OCI-LY7 (cell line): ENCODE measurements at places on chromosomes 11 and 22. TPM values are rescaled to one million over a fixed set of nuclear protein-coding genes. Genes with fewer than 3 reads are reported as not detected.
A peak's percentile ranks its signal among the peaks of the same experiment; 100 is the strongest.

DNA sequence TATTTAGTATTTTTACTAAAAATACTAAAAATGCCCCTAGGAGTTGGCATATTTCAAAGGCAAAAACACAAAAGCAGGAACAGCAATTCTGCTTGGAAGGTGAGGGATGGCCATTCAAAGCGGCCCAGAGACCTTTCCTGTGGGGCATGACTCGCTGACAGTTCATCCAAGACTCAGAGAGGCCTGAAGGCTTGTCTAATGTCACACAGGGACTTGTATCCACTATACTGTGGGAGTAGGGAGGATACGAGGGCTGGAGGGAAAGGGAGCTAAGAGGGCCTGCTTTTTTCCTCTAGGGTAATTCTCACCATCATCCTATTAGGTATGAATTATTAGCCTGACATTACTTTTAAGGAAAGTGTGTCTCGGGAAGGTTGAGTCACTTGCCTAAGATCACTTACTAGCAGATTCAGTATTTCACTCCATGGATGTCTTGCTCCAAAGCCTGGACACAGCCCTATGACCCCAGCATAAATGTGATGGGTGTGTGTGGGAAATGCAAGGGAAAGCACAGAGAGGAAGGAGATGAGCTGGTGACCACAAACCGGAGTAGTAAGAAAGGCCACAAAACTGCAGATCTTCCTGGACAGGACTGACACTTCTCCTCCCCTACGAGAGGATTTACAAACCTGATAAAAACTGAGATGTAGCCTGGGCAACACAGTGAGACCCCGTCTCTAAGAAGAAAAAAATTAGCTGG lies 16.7 kb upstream of the UCP3 start:
- DNase-seq: no peak

DNA sequence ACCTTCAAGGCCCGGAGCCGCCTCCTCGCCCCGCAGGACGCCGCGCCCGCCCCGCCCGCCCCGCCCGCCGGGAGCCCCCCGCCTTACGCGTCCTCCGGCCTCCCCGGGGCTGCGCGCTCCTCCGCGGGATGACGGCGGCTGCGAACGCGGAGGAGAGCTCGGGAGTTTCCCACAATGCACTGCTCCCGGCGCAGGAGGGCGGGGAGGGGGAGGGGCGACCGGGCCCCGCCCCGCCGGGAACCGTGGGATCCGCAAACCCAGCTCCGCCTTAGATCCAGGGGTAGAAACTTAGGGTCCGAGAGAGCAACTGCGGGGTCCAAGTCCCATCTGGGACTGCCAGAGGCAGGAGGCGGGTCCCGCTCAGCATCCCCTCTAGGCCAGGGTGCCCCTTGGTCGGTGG lies at the start of gene CEND1:
TSS of gene CEND1 (minus strand) at position 148 of the 400 bp plus-strand sequence. CDS start 1,514 bp downstream, outside the sequence.
- peak; percentile 79 for DNase-seq

- DNase-seq: no peak
Observed at GRCh38 chr11:75463106-75463774, 30.2 kb upstream of the KLHL35 start.

- DNase-seq: no peak
Observed at GRCh38 chr11:75913984-75914383, 99.0 kb downstream of the UVRAG start.

- no peak for DNase-seq
Observed at GRCh38 chr22:46370584-46371291, 35.2 kb downstream of the TRMU start.

- no peak for DNase-seq
Observed at GRCh38 chr11:20154381-20154780, 5.9 kb downstream of the DBX1 start.

DNA sequence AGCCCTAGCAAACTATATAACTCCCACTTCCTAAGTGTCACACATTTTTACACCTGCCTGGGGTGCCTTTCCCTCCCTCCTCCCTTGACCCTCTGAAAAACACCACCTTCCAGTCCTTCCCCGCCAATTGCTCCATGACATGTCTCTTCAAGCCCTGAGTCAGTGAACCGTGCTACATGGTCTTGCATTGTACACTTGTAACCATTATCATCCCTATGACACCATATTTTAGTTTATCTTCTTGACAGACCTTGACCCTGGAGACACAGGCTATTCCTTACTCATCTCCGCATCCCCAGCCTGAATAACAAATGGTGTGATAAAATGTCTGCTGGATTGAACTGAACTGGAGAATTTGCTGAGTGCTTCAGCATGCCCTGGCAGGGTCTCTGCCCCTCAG lies 36.9 kb downstream of the TNKS1BP1 start:
- DNase-seq: no peak

DNA sequence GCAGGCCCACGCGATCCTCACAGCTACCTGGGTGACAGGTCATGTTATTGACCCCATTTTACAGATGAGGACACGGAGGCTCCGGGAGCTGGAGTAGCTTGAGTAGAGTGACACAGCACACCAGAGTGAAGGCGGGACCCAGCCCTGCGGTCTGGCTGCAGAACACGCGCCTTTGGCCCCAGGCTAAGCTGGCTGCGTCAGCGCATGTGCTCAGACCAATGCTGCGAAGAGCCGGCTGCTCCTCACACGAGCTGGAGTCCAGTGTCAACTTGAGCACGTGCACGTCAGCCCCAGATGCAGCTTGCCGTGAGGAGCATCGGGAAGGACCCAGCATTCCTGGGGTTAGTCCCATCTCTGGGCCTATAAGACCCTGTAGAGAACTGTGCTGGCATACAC lies 49.9 kb downstream of the SCUBE1 start:
- no peak for DNase-seq

- DNase-seq: no peak
Observed at GRCh38 chr11:79052544-79052943, 388.3 kb downstream of the TENM4 start.

- DNase-seq: no peak
Observed at GRCh38 chr11:73648571-73649046, 2.2 kb downstream of the PLEKHB1 start.

- DNase-seq: peak; percentile 84
Observed at GRCh38 chr22:19179497-19180048, 1.0 kb upstream of the SLC25A1 start.

DNA sequence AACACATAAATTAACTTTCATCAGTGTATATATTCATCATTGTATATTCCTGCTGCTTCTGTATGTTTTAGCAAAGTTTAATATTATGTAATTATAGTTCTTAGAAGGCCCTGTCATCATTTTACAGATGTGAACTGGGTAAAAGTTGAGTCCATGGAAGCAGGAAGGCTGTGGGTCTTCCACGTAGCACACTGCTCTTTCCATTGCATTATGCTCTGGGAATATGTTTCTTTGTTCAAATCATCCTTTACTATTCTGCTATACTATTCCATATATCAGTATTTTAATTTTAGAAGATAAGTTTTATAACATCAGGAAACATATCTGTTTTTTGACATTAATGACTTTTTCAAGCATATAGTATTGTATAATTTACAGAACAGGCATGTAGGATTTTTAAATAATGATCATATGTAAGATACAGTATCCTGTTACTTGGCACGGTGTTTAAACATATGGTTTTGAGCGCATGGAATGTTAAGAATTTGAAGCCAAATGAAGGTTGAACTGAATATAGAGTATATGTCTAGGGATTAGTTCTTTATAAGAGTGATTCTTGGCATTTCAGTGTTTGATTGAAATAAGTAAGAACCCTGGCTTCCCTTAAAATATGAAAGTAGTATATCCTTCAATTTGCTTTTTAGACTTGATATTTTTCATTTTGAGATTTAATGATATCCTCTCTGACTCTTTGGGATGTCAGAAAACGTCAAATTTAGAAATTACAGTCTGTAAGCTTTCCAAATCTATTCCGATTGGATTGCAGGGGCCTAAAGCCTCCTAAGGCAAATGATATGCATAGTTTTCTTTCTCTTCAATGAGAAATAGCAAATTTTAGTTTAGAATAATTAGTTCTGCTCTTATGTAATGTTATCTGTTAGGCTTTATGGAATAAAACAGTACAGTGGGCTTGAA lies 8.6 kb downstream of the CCDC81 start:
- DNase-seq: no peak

DNA sequence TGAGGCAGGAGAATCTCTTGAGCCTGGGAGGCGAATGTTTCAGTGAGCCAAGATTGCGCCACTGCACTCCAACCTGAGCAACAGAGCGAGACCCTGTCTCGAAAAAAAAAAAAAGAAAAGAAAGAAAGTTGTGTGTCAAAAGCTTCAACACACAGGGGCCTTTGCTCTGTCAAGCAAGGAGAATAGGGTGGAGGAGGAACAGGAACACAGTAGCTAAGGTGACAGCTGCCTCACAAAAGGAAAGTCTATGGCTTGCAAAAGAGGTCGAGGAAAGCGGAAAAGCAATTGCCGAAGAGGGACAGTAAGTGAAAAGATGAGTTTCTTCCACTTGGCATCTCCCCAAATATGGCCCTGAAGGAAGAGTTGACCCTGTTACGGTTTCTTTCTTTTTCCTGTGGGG lies 26.5 kb upstream of the TMA7B start:
- DNase-seq: peak; percentile 57

GRCh38 chr11:34650528-34650927 lies 29.6 kb downstream of the EHF start:
- no peak for DNase-seq

GRCh38 chr11:71139516-71140205 lies 112.7 kb downstream of the SHANK2 start:
- DNase-seq: no peak

DNA sequence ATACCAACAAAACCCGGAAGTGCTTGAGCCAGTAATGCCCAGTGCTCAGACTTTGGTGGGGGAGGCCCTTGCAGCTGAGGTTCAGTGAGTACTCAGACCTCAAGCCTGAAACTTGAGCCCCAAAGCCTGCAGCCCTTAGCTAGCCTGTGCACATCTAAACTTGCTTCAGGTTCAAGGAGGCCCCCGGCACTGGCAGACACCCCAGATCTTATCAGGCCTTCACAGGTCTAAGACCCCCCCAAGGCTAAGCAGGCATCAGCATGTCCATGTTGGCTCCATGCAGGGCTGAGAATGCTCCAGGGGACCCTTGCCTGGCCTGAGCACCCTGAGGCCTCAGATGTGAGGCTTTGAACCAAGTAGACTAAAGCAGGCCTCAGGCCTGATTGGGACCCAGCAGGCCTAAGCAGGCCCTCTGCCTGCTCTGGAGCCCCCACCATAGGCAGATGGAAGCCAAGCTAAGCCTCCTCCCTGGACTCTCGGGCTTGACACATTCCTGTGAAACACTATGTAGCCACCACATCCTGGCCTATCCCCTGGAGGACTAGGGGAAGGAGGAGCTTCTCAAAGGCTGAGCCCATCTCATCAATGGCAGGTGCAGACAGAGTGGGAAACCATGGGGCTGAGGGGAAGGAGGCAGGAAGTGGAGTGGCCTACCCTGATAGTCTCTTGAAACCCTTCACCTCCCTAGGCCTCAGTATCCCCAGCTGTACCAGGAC lies 1.2 kb upstream of the CASTOR1 start:
- DNase-seq: peak; percentile 58

- DNase-seq: no peak
Observed at GRCh38 chr11:121467965-121468364, 15.2 kb upstream of the SORL1-AS1 start.

GRCh38 chr11:59862252-59862651 lies 4.0 kb downstream of the TCN1 start:
- no peak for DNase-seq

DNA sequence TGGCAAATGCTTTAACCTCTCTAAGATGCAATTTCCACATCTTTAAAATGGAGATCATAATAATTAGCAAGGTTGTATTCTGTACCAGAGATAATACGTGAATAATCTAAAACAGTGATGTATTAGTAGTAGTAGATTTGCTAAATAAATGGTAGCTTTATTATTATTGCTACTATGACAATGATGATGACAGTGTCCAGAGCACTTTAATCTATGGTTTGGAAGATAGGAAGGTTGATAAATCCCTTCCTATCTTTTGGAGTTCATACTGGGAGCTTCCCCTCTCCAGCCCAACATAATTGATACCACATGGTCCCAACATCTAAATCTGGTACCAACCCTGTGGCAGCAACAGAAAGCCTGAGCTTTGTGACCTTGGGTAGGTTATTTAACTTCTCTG lies 267.8 kb downstream of the FAT3 start:
- no peak for DNase-seq

- no peak for DNase-seq
Observed at GRCh38 chr11:56910046-56910773, 78.5 kb upstream of the OR5AK2 start.

DNA sequence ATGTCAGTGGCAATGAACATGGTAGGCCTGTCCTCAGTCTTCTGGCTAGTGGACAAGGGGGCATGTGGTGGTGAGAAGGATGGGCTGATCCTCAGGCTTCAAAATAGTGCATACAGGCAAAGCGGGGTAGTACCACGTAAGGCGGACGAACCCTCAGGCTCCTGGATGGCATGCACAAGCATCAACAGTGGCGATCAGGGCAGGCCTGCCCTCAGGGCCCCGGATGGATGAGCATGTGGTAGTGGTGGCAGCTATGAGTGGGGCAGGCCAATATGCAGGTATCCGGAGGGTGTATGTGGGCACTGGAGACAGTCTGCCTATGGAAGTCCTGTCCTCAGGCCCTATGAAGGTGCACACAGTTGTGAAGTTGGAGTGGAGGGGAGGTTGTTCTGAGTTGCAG lies 163.8 kb downstream of the GUCY1A2 start:
- DNase-seq: no peak

- DNase-seq: no peak
Observed at GRCh38 chr11:46229230-46229629, 48.2 kb upstream of the CREB3L1 start.

- no peak for DNase-seq
Observed at GRCh38 chr11:74699615-74700396, 31.4 kb downstream of the CHRDL2 start.

DNA sequence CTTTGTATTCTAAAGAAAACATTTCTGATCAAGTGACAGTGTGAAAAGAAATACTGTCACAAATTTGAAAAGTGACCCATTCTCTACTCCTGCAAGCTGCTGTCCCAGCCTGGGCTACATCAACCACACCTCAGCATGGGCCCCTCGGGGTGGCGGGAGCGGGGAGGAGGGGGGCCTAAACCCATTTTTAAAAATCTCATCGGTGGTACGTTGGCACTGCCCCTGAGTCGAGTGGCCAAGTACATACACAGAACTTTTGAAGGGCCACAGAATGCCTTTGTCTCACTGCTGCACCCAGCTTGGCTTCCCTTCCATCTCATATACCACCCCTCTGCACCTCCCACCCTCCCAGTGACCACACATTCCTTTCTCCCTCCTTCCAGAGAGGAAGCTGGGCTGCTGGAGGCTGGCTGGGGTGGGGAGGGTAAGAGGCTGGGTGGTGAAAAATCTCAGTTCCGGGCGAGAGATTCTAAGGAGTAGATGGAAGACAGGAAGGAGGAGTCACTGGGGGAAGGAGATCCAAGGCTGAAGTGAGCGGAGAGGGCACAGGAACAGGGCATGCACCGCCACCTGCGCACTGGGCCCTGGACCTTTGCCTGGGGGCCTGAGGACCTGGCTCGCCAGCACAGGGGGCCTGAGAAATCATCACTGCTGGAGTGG lies 21.1 kb downstream of the FXYD6 start:
- DNase-seq: no peak

SCGB2A2 gene
- total RNA-seq: not detected in 2 replicates

TUG1 gene
- total RNA-seq: 109 and 127 TPM in 2 replicates

ALDH3B2 gene
- 8.0 and 8.3 TPM in 2 replicates for total RNA-seq

CNTF gene
- total RNA-seq: 3.3 and 3.5 TPM in 2 replicates

RAB39A gene
- total RNA-seq: 1.8 and 2.1 TPM in 2 replicates

PHETA2 gene
- 0.23 and 0.35 TPM in 2 replicates for total RNA-seq

CDC45 gene
- 83.0 and 97.1 TPM in 2 replicates for total RNA-seq
